Right lobe of liver (tissue), 6 donors: ENCODE measurements at places on chromosomes 6 and 20. TPM values are rescaled to one million over a fixed set of nuclear protein-coding genes. Genes with fewer than 3 reads are reported as not detected.

The HLA-DRB5 gene
- total RNA-seq: 30.6 TPM

The EPB41L1 gene
- total RNA-seq: 13.2 TPM

- no peak overlapping the region for H3K27ac ChIP-seq
- H3K27me3 ChIP-seq: no peaks in the 10 kb centered on the region
- H3K4me1 ChIP-seq: no peaks in the 10 kb centered on the region
Measured at GRCh38 chr20:20094410-20094809, 42.1 kb downstream of the CFAP61 start.

- no peaks in the 10 kb centered on the region for H3K36me3 ChIP-seq
- no peaks in the 10 kb centered on the region for H3K4me1 ChIP-seq
- H3K27me3 ChIP-seq: no peaks in the 10 kb centered on the region
- H3K4me3 ChIP-seq: no peak overlapping the region
- no peak for DNase-seq
- H3K27ac ChIP-seq: no peak overlapping the region
Measured at GRCh38 chr6:108497883-108498282, 62.8 kb upstream of the FOXO3 start.

The TFAP2B gene
- not detected for total RNA-seq

The CPXM1 gene
- total RNA-seq: 0.16 TPM

GRCh38 chr20:63898882-63899558, 4.1 kb downstream of the DNAJC5 start:
- no peak overlapping the region for H3K27ac ChIP-seq
- H3K4me1 ChIP-seq: no peaks in the 10 kb centered on the region
- no peak overlapping the region for H3K4me3 ChIP-seq
- no peak for DNase-seq

The VGLL2 gene
- total RNA-seq: not detected

- no peaks in the 10 kb centered on the region for H3K36me3 ChIP-seq
- no peak overlapping the region for H3K4me3 ChIP-seq
- no peaks in the 10 kb centered on the region for H3K27me3 ChIP-seq
- no peak for DNase-seq
Measured at GRCh38 chr6:169112483-169113320, 140.9 kb downstream of the THBS2 start.

GRCh38 chr20:47202733-47203667, 153.5 kb downstream of the ZMYND8 start:
- H3K4me1 ChIP-seq: peaks cover 8% of the 10 kb centered on the region
- no peak overlapping the region for H3K4me3 ChIP-seq
- H3K27ac ChIP-seq: no peak overlapping the region

GRCh38 chr6:109342911-109343310, 39.4 kb downstream of the CD164 start:
- H3K27ac ChIP-seq: no peak overlapping the region
- no peak for DNase-seq
- no peak overlapping the region for H3K4me3 ChIP-seq
- H3K4me1 ChIP-seq: no peaks in the 10 kb centered on the region

The ADGB gene
- 0.06 TPM for total RNA-seq

GRCh38 chr6:22238861-22239260, 58.0 kb downstream of the PRL start:
- no peaks in the 10 kb centered on the region for H3K4me1 ChIP-seq
- no peaks in the 10 kb centered on the region for H3K27me3 ChIP-seq
- H3K27ac ChIP-seq: no peak overlapping the region
- no peak for DNase-seq

DNA sequence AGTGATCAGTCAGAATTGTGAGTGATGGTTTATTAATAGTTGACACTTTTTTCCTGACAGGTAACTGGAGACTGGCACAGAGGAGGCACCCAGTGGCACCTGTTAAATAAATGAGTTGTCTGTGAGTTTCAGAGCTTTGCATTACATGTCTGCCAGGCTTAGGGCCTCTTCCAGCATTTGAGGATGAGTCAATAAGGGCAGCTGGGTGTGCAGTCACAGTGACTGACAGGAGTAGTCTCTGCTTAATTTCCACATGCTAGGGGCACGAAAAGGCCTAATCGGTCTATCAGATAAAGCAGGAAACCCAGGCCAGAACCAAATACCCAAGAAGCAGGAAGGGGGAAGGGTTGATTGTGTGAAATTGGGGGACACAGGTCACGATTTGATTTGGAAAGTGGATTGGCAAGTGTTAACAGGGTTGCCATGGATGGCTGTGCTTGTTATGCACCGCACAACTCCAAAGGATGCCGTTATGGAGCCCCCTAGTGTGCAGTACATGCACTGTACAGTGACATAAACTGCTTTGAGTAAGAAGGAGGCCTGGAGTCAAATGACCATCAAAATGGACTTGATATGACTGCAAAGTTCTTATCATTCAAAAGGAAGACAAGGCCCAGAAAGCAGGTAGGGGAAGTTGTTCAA, 111.9 kb upstream of the GGTLC1 start:
- no peak overlapping the region for H3K27ac ChIP-seq
- no peaks in the 10 kb centered on the region for H3K27me3 ChIP-seq
- no peaks in the 10 kb centered on the region for H3K36me3 ChIP-seq
